NCI-H69 (cell line): ENCODE measurements at places on chromosomes 11 and 22.

GRCh38 chr22:48925450-48925849 lies 902.2 kb downstream of the BRD1 start:
- DNase-seq: no peak

DNA sequence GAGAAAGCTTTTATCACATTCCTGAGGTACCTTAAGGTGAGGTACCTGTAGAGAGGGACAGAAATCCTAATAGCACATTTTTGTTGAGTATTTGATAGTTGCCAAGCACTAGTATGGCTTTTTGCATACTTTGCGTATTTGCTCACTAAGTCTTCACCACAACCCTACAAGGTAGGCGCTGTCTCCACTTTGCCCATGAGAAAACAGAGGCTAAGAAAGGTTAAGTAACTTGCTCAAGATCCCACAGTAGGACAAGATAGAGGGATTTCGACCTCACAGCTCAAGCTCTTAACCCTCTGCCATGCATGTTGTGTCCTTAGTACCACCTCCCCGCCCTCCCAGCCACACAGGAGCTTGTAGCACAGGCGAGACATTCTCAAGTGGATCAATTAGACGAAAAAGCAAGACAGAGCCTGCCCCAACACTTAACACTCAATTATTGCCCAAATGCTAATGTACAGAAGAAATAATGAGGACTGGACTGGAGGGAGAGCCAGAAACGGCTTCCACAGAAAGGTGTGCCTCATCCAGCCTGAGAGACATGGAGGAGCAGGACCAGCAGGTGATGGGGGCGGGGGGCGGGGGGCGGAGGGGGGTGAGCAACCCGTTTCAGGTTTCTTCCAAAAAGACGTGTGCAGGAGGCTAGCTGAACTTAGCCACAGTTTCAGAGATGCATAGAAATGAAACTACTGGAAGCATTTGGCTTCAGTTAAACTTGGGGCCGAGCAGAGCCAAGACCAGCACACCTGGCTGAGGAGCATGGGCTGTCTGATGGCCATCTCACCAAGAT lies 26.7 kb upstream of the CD44 start:
- DNase-seq: peak; percentile 65

DNA sequence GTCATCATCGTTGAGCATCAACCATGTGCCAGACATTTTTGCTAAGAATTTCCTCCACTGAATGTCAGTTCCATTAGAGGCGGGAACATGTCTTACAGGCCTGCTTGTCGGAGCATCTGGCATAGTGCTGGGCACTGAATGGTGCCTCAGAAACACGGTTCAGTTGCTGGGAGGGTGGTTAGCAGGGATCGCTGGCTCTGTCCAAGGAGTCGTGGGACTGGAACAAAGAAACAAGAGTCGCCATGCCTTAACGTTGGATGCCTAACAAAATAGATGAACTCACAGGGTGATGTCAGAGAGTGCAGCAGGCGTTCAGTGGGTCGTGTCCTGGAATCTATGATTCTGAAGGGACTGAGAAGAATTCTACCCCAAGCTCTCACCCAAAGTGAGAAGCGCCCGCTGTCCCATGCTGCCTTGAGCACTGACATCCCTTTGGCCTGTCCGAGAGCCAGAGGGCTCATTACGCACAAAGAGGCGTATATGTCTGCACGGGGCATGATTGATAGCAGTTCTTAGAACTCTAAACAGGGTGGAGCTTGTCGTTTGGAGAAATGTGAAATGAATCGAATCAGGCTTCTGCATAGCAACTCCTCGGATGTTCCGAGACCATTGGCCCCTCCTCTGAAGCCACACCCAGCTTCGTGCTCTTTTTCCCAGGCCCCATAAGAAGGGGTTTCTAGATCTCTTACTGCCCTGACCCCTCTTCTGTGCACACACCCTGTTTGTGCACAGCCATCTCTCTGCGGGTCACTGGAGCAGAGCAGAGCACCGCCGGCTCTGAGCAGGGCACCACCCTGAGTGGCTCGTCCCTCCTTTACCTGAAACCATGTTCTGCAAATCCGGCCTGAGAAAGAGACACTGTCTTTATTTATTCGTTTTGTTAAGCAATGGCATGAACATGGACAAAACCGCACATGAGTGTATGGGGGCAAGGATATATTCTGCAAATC lies 113.1 kb upstream of the B3GAT1 start:
- no peak for DNase-seq

DNA sequence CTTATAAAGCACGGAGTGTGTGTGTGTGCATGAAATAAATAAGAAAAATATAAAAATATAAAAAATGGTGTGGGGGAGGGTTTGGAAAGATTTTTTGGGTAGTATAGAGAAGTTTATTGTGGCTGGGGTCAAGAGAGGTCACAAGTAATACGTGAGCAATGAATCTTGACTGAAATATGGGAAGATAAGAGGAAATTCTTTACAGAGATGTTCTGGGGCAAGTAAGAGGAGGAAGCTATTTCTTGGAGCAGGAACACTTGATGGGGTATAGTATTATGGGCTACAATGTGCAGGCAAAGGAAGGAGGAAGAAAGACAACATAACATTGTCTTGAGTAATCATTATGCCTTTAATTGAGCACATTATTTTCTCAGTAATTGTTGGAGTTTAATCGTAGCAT lies 2.1 kb downstream of the HBD start:
- DNase-seq: no peak

DNA sequence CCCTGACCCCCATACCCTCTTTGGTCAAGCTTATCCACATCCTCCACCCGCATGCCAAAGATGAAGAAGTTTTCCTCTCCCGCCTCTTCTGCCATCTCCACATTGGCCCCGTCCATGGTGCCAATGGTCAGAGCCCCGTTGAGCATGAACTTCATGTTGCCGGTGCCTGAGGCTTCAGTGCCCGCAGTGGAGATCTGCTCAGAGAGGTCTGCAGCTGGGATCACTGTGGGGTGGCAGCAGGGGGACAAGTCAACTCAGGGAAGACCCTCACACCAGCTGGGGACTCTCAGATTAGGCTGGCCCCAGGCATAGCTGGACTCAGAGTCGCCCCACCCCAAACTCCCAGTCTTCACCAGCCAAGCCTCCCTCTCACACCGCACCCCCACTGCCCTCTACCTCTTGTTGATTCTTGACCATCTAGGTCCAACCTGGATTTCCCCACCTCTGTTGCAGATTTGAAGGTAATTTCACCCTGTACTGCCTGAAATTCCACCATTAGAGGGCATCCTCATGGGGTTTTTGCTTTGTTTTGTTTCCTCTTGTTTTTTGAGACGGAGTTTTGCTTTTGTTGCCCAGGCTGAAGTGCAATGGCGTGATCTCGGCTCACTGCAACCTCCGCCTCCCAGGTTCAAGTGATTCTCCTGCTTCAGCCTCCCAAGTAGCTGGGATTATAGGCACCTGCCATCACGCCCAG lies 6.6 kb upstream of the RASGRP2 start:
- DNase-seq: no peak

DNA sequence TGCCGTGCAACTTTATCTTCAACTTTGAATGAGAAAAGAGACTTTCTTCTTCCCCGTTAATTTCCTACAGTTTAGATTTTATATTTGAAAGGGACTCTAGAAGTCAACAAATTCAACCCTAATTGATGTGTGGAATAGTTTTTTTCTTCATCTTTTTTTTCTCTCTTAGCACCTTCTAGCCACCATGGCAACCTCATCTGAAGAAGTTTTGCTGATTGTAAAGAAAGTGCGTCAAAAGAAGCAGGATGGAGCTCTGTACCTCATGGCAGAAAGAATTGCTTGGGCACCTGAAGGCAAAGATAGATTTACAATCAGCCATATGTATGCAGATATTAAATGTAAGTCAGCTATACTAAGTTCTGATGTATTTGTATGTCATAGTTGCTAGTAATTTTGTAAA lies 10.5 kb downstream of the GTF2H1 start:
- DNase-seq: no peak

DNA sequence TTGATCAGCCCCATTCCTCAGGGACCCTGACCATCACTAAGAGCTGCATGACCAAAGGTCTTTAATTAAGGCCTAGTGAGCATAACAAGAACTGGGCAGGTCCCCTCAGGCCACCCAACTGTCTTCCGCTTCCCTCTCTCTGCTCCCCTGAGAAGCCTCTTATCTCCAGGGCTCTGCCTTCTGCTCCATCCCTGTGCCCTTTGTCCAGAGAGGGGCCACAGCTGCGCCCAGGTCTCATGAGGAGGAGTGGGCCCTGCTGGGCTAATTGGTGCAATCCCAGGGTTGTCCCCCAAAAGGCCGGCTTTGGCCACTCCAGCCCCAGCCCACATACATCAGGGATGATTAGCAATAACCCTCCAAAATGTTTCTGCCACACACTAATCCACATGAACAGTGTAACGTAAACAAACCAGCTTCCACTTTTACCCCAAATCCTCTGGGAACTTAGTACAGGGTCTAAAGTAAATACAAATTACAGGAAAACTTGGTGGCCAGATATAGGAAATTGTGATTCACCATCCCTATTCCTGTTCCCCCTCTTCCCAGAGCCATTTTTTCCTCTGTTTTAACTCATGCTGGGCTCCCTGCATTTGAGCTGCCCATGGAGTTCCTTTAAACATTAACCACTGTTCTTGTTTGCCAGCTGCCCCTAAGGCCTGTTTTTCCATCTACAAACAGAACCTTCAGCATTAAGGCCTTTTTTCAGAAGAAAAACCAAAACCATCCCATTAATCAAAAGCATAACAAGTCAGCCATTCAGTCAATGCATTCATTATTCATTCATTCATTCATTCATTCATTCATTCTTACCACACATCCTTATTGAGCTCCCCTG lies 34.6 kb upstream of the CAVIN3 start:
- no peak for DNase-seq

DNA sequence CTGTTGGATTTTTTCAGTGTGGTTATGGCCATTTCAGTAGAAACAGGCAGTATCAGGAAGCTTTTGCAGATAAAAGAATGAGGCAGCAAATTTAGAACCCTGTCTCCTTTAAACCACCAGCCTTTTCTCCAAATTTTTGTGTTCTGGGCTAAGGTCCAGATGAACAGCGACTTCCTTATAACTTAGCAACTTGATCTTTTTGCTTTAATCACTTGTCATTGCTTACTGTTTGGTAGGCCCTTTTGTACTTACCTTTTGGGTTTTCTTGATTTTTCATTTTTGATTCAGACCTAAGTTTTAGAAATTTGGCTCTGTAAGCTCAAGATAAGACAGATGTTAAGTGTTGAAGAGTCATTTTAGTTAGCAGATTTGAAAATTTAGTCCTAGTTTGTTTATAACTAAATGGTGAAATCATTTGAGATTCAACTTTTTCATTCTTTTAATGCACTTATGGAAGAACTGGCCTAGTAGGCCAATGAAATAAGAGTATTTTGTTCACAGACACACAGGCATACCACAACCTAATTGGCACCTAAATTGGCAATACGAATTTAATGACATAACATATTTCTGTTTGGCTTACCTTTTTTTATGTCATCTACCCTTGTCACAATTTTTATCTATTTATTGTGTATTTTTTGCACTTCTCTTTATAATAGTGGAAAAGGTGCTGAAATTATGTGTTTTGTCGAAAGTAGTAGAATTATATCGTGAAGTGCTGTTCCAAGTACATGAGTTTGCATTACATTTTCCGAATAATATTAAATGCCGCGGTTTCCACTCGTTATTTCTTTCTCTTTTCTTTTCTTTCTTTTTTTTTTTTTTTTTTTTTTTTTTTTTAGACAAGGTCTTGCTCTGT lies 2.1 kb downstream of the RTN3 start:
- peak; percentile 31 for DNase-seq

DNA sequence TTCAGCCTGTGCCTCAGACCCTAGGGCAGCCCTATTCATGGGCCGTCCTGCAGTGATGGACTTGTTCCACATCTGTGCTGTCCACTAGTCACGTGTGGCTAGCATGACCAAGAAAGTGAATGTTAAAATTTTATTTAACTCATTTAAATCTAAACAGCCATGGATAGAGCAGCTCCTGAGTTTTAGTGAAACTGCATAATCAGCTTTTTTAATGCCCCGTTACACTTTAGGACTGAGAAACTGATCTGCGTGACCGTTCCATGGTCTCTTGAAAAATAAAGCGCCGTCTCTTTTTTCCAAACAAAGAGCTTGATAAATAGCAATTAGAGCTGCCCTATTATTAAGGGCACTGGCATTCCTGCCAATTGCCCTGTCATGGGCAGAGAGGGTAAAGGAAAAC lies 76.5 kb upstream of the SNX19 start:
- DNase-seq: no peak

GRCh38 chr11:99068832-99069231 lies 48.1 kb downstream of the CNTN5 start:
- peak; percentile 66 for DNase-seq

DNA sequence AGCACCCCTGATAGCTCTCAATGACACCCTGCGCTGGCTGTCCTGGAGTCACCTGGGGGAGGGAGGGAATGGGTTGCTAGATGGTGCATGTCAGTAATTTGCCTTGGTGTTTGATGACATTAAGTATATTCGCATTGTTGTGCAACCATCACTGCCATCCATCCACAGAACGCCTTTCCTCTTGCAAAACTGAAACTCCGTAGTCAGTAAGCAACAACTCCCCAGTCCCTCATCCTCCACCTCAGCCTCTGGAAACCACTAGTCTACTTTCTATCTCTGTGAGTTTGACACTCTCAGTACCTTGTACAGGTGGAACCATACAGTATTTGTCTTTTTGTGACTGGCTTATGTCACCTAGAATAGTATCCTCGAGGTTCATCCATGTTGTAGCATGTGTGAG lies 62.6 kb downstream of the PKNOX2 start:
- DNase-seq: no peak

- DNase-seq: no peak
Observed at GRCh38 chr11:103880968-103881367, 155.5 kb upstream of the DDI1 start.
